ENCODE measurements at places on chromosomes 13 and 19.
A peak's percentile ranks its signal among the peaks of the same experiment; 100 is the strongest.

- H3K27ac ChIP-seq = no peak overlapping the region
- H3K27me3 ChIP-seq = no peaks in the 10 kb centered on the region
- DNase-seq = peak; percentile 56
- no peaks in the 10 kb centered on the region for H3K4me1 ChIP-seq
Measured at GRCh38 chr13:99277629-99278028, 19.4 kb upstream of the GPR18 start.

DNA sequence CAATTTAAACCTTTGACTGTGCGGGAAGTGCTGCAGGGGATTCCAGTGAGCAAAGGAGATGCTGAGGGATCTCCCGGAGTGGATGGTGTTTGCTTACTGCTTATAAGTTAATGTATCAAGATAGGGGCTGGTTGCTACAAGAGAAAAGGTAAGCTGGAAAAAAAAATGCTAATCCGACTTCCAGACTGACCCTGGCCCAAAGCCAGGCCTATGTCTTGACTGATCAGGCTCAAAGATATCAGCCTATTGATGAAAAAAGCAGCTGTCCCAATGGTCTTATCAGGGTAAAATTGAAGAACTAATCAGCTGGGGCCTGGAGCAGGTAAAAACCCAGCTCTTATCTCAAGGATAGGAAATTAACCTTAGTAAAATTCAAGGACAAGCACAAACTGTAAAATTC, 10.9 kb upstream of the ZNF90 start:
- H3K27me3 ChIP-seq = no peaks in the 10 kb centered on the region
- H3K4me1 ChIP-seq = no peaks in the 10 kb centered on the region
- no peak overlapping the region for H3K4me3 ChIP-seq
- no peaks in the 10 kb centered on the region for H3K36me3 ChIP-seq
- DNase-seq = no peak

GRCh38 chr13:50275392-50276063, 260.3 kb downstream of the KCNRG start:
- H3K4me3 ChIP-seq = no peak overlapping the region
- H3K4me1 ChIP-seq = no peaks in the 10 kb centered on the region
- H3K36me3 ChIP-seq = no peaks in the 10 kb centered on the region
- no peak for DNase-seq
- H3K27ac ChIP-seq = no peak overlapping the region

DNA sequence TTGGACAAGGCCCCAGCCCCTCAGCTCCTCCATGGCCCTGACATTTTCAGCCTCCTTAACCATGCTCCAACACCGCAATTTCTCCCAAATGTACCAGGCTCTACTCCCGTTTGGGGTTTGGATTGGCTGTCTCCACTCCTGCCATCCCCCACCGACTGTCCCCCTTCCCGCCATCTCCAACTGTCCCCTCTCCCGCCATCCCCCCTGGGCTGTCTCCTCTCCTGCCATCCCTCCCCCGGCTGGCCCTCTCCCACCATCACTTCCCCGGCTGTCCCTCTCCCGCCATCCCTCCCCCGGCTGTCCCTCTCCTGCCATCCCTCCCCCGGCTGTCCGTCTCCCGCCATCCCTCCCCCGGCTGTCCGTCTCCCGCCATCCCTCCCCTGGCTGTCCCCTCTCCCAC, 5.4 kb downstream of the BCAT2 start:
- no peak for DNase-seq
- peaks cover 7% of the 10 kb centered on the region for H3K4me1 ChIP-seq
- H3K36me3 ChIP-seq = no peaks in the 10 kb centered on the region
- no peak overlapping the region for H3K4me3 ChIP-seq
- H3K27me3 ChIP-seq = no peaks in the 10 kb centered on the region

GRCh38 chr13:113645329-113645728, 12.7 kb downstream of the ATP4B start:
- H3K27me3 ChIP-seq = no peaks in the 10 kb centered on the region
- no peak for DNase-seq
- no peak overlapping the region for H3K27ac ChIP-seq

GRCh38 chr13:29709407-29710069, 114.0 kb upstream of the SLC7A1 start:
- H3K4me3 ChIP-seq = no peak overlapping the region
- no peaks in the 10 kb centered on the region for H3K36me3 ChIP-seq
- no peaks in the 10 kb centered on the region for H3K27me3 ChIP-seq
- no peak overlapping the region for H3K27ac ChIP-seq
- no peak for DNase-seq
- no peaks in the 10 kb centered on the region for H3K4me1 ChIP-seq

- no peaks in the 10 kb centered on the region for H3K36me3 ChIP-seq
- peak overlapping the region; percentile 80 for H3K27ac ChIP-seq
Measured at GRCh38 chr19:57192077-57192420, 749 bp downstream of the ZNF264 start.

- DNase-seq = no peak
- H3K36me3 ChIP-seq = no peaks in the 10 kb centered on the region
Measured at GRCh38 chr13:24168392-24168750, 7.9 kb downstream of the SPATA13 start.

DNA sequence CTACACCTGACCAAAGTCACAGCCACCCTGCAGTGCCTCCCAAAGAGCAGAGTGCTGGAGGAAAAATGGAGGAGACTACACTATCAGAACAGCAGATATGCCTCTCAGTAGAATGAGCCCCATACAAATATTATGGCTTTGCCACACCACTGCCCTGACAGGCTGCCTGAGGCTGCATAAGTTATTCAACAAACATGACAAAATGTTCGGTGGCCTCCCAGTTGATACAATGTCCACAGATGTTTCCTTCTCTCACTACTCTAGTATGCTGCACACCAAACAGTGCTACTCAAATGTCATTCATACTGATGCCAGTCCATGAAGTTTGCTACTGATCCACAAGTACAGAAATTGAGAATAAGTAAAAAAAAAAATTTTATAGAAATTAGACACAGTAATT, 41.0 kb downstream of the N4BP2L2 start:
- no peaks in the 10 kb centered on the region for H3K27me3 ChIP-seq
- no peak for DNase-seq
- H3K27ac ChIP-seq = no peak overlapping the region
- no peaks in the 10 kb centered on the region for H3K4me1 ChIP-seq

- no peaks in the 10 kb centered on the region for H3K27me3 ChIP-seq
- DNase-seq = no peak
- H3K27ac ChIP-seq = no peak overlapping the region
- H3K4me3 ChIP-seq = no peak overlapping the region
Measured at GRCh38 chr13:30373727-30374126, 48.6 kb upstream of the UBE2L5 start.

DNA sequence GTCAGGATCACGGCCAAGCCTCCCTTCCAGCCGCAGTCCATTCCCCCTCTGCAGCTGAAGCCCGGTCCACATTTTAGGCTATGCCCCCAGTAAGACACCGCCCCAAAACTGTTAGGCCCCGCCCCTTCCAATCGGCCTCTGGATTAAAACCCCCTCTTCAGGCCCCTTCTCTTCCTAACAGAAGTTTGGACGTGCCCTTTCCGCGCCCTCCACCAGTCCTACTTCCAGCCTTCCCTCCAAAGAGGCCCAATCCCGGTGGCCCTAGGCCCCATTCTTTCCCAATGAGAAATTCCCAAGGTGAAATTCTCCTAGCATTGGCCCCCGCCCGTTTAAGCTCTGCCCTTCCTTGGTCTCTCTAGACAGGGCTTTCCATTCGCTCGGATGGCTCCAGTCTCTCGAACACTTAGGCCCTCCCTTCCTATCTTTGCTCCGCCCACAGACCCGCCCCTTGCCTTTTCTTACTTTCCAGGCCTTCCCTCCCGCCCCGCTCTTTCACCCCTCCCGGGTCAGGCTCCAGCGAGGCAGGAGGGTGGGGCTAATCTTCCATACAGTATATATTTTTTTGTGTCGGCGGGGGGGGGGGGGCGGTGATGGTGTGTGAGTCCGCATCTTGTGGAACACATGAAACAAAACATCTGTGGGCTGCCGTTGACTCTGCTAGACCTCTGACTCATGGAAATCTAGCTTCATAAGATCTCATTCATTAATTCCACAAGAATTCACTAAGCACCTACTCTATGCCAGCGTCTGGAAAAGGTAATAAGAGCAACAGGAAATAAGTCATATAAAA, 13.6 kb downstream of the LTBP4 start:
- no peak overlapping the region for H3K4me3 ChIP-seq
- no peaks in the 10 kb centered on the region for H3K27me3 ChIP-seq
- peak overlapping the region; percentile 95 for H3K27ac ChIP-seq
- H3K4me1 ChIP-seq = peaks cover 7% of the 10 kb centered on the region
- no peaks in the 10 kb centered on the region for H3K36me3 ChIP-seq

- no peaks in the 10 kb centered on the region for H3K36me3 ChIP-seq
- H3K4me1 ChIP-seq = peaks cover 32% of the 10 kb centered on the region
- peak overlapping the region; percentile 96 for H3K4me3 ChIP-seq
- H3K27me3 ChIP-seq = no peaks in the 10 kb centered on the region
Measured at GRCh38 chr19:13119627-13120026, 1.6 kb downstream of the NACC1 start.

GRCh38 chr19:11401808-11402543, 17.1 kb downstream of the RGL3 start:
- H3K36me3 ChIP-seq = no peaks in the 10 kb centered on the region
- no peak for DNase-seq
- no peak overlapping the region for H3K27ac ChIP-seq
- H3K4me1 ChIP-seq = peaks cover 16% of the 10 kb centered on the region

DNA sequence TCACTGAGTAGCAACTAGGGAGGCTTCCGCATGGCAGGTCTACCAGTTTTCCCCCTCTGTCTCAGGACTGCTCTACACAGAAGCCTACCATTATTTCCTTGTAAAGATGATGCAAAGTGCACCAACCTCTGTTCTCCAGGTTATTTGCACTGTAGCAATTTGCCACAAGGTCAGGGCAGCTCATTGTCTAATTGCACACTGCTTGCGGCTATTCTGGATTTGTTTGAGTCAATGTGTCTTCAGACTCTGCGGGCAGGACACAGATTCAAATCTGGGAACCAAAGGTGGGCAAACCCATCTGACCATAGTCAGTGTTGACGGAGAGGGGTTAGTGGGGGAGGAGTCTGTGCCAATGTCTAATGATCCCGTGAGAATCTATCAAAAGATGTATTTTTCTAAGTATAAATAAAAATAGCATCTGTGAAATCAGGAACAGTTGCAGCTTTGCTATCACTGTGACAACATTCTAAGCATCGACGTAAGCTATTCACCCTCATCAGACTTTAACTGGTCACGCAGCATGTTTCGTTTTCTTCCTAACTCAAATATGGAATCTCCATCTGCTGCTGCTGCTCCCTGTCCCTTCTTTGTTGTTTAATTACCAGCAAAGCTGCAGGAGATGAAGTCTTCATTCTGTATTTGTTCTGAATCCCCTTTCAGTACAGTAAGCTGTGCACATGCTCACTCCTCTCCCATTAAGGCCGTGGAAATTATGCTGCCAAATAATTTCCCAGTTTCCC, 26.4 kb downstream of the CYSLTR2 start:
- no peaks in the 10 kb centered on the region for H3K36me3 ChIP-seq
- no peaks in the 10 kb centered on the region for H3K27me3 ChIP-seq
- H3K4me1 ChIP-seq = peaks cover 2% of the 10 kb centered on the region
- DNase-seq = no peak
- no peak overlapping the region for H3K27ac ChIP-seq
- H3K4me3 ChIP-seq = no peak overlapping the region

GRCh38 chr19:294341-294945, 3.2 kb upstream of the PLPP2 start:
- H3K27me3 ChIP-seq = peaks cover 21% of the 10 kb centered on the region
- H3K4me1 ChIP-seq = peaks cover 11% of the 10 kb centered on the region
- no peak overlapping the region for H3K27ac ChIP-seq
- H3K36me3 ChIP-seq = no peaks in the 10 kb centered on the region

DNA sequence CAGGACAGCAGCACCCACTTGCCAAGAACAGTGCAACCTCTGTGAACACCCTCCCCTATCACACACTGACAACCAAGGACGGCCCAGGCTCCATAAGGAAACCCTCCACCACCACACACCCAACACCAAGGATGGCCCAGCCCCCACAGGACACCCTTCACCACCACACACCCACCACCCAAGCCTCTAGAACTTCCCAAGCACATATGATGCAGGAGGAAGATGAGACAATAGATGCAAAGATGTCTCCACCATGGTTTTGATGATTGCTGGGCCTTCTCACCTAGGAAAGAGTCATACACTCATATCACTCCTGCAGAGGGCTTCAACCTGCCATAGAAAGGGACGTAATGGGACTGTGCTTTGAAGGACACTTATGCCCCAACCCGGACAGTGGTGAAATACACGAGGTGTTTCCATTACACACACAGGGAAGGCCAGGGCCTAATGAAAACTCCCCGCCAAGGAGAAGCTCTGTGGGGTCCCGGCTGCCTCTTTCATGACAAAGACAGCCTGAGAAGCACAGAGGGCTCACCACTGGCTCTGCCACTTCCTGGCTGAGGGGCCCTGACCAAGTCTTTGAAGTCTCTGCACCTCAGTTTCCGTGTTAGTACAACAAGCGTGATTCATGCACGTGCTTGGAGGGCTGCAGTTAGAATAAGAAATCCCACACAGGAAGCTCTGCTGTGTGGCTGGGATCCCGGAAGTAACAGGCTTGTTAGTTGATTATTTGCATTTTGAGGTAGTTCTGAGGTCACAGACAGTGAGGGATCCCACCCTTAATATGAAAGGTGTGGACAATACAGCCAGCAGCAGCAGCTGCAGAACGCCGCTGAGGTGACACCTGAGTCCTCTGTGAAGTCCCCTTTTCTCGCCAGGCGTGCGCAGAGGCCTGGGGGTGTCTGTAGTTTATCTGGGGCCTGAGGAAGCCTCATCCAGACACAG, 61.9 kb upstream of the ATP12A start:
- no peaks in the 10 kb centered on the region for H3K27me3 ChIP-seq
- H3K27ac ChIP-seq = no peak overlapping the region
- H3K36me3 ChIP-seq = no peaks in the 10 kb centered on the region
- no peak for DNase-seq

DNA sequence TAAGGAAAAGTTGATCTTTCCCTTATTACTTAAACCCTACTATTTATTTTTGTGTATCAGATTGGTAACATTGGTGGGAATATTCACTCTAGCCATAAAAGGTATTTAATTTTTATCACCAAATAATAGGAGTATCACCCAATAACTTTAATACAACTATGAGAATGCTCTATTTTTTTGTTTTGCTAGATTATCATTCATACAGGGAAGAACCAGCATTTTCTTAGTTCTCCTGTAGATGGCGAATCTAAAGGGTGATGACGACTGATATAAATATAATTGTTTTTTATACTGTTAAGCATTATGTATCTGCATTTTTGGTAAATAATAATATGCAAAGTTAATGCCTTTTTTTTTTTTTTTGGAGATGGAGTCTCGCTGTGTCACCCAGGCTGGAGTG, 7.9 kb upstream of the FRY start:
- no peak overlapping the region for H3K4me3 ChIP-seq
- DNase-seq = no peak
- H3K4me1 ChIP-seq = no peaks in the 10 kb centered on the region
- no peaks in the 10 kb centered on the region for H3K27me3 ChIP-seq

Data from adrenal gland (tissue), 19 donors.